ENCODE measurements at places on chromosomes 1 and 21.

- no peak for DNase-seq
Measured at GRCh38 chr1:192976576-192976975, 82.6 kb downstream of the UCHL5 start.

DNA sequence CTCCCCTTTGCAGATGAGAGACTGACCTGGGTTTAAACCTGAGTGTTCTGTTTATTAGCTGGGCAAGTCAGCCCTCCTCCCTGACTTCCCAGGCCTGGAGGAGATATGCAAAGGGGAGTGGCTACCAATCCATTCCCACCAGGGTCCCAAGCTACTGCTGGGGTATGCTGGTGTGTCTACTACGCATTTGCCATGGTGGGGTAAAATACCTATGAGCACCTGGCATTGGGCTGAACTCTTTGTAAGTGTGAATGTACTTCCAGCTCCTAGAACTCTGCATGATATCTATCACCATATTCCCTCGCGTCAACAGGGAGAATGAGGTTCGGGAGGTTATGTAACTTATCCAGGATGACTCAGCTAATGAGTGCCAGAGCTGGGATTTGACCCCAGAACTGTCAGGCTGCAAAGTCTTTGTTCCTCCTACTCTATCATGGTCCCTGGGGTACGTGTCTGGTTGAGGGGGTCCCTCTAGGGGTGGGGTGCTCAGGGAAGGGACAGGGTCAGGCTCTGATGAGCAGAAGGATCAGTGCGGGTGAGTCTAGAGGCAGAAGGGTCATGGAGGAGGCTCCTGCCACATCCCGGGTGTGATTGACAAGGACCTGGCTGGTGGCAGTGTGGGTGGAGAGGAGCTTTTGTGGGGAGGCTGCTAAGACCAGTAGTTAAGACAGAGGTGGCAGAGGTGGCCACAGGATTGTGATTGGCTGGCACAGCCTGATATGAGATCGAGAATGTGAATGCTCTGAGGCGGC, 16.7 kb downstream of the AMPD2 start:
- DNase-seq: no peak

DNA sequence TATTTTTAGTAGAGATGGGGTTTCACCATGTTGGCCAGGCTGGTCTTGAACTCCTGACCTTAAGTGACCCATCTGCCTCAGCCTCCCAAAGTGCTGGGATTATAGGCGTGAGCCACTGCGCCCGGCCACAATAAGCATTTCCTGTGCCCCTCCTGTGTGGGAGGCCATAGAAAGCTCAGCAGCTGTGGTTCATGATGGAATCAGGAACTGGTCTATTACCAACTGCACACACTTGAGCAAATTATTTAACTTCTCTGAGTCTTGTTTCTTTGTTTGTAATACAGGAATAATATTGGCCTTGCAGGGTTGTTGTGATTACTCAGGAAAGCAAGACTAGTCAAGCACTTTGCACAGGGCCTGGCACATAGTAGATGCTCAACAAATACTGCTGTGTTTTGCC, 15.0 kb downstream of the RHBG start:
- DNase-seq: no peak

DNA sequence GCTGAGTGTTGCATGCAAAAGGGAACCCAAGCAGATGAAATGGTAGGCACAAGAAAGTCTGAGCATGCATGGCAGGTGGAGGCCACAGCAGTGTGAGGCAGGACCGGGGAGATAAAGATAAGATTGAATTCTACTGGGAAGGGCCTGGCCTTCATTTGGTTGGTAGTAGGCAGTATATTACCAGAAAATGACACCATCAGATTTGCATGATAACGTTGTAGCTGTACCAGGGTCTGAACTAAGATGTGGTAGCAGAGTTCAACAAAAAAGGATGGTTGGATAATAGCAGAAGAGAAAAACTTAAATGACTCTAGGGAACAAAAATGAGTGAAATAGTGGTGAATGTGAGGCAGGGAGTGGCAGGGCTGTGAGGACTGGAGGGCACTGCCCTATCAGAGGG, 75.6 kb upstream of the DNAJC6 start:
- no peak for DNase-seq

DNA sequence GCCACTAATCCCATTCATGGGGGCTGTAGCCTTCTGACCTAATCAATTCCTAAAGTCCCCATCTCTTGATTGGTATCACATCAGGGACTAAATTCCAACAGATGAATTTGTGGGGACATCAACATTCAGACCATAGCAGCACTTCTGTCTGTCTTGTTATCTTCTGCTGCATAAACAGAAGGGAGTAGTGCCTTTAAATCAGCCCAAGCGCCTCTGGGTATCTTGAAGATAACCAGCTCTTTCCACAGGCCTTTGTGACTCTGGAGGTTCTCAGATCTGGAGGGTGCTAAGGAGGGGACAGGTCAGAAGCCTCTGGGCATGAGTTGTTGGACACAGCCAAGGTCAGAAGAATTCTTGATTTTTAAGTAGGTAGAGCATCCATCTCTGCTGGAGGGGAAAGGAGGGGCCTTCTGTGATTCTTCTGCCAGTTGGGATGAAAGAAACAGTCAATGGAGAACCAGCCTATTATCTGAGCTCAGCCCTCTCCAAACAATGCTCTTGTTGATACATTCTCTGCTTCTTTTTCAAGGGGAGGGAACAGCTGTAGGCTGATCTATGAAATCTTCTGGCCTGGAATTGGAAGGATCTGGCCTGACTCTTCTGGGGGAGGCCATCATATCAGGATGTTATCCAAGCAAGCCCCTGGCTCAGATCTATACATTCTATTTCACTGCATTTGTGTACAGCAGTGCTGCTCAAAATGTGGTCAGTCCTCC, 31.3 kb upstream of the LRIG2 start:
- DNase-seq: no peak

DNA sequence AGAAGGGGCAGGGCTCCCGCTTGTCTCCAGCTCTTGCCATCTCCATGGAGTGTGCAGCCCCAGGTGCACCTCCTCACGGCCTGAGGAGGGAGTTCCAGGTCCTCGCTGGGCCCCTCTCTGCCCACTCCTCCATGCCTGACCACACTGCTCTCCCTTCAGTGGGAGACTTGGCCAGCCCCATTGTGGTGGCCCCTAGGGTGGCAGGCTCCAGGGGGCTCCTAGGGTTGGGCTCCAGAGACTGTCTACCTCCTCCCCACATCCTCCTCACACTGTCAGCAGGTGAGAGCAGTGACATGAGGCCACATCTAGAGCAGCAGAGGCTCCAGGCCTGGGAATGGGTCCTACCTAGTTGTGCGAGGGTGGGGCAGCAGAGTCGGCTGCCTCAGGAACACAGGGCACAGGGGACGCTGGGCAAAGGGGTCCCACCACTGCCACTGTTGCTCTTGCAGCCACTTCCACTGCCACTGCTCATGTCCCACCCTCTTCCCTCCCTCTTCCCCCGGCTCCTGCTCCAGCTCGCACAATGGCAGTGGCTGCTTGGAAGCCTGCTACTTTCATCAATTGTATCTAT, 514.8 kb downstream of the MRPL39 start:
- DNase-seq: no peak

- no peak for DNase-seq
Measured at GRCh38 chr1:91507328-91507727, 6.7 kb downstream of the CDC7 start.
